Activated T-helper 2 cell treated with anti-CD3 and anti-CD28 coated beads, Interferon-gamma antibody, Interleukin-2, Interleukin-4, amounts not matched to agents 10 μg/mL and 5 μg/mL and 100 μg/mL, durations not matched to agents 14 hours and 24 hours and 36 hours (primary cell): ENCODE measurements at places on chromosomes 1 and 21. TPM values are rescaled to one million over a fixed set of nuclear protein-coding genes. Genes with fewer than 3 reads are reported as not detected.

Gene TOMM20
- total RNA-seq: 105 and 118 TPM in 2 replicates

Gene LDLRAD1
- not detected in 2 replicates for total RNA-seq

Gene ORC1
- total RNA-seq: 36.2 and 38.9 TPM in 2 replicates

Gene HES3
- total RNA-seq: not detected in 2 replicates

DNA sequence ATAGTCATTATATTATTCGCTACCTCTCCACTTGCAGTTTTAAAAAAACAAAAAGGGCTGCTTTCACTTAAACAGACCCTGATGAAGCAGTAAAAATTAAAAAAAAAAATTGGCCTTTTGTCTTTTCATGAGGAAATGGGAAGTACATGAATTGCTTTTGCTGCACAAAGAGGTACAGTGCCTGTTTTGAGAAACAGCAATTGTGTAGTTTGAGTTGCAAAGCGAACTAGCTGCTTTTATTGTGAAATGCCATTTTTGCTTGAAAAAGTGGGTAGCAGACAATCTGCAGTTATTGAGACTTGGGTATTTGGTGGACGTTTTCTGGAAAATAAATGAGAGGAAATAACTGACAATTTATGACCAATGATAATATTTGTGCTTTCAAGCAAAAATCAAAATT lies 7.0 kb downstream of the DIP2A start:
- no peak for DNase-seq

DNA sequence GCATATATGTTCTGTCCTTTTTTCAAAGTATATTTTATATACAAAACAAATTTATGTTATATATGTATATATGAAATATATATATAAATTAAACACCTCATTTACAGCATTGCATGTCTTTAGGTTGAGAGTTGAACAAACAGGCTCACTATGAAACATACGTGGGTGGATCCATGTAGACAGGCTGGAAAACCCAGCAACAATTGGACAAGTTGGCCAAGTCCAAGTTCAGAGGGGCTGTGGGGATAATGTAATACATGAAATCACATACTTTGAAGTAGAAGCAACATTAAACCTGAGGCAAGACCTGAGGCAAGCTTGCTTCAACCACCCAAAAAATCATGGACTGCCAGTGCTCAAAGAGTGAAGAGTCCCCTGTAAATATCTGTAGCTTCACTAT lies 39.7 kb downstream of the KCNJ6 start:
- DNase-seq: no peak

DNA sequence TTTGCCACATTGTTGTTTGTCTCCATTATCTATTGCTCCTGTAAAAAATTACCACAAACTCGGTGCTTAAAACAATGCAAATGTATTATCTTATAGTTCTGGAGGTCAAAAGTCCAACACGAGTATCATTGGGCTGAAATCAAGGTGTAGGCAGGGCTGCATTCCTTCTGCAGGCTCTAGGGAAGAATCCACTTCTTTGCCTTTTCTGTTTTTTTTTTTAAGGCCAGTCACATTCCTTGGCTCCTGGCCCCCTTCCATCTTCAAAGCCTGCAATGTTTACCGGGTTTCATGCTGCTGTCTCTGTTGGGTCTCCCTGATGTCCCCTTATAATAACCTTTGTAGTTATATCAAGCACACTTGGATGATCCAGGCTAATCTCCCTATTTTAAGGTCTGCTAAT lies 212.7 kb downstream of the PTBP2 start:
- DNase-seq: no peak

DNA sequence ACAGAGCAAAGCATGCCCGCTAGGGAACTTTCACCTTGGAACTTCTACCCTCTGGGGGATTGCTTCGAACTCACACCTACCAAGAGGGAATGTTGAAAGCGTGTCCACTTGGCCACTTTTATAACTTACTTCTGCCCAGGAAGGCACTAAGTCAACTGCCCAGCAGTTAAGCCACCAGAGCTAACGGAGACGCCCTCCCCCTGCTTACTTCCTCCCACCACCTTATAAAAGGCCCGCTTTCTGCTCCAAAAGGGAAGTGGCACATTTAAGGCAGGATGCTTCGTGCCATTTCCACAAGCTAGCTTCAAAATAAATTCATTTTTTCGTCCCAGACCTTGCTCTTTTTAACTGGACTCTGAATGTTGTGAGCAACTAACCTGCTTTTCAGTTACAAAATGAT lies 3.2 kb upstream of the AK2 start:
- no peak for DNase-seq

DNA sequence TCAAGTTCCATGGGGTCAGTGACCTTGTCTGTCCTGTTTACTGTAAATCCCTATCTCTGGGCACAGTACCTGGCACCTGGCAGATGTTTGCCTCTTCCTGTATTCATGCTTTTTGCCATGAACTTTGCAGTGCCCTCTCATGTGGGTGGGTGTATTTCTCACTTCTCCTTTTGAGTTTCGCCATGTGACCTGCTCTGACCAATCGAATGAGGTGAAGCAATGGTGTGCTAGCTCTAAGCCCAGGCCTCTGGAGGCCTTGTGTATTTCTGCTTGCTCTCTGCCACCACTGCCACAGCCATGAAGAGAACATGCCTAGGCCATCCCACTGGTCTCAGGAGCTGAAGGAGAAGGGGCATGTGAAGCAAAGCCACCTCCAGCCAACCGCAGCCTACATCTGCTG lies 185.5 kb upstream of the ZC3H12A start:
- no peak for DNase-seq

DNA sequence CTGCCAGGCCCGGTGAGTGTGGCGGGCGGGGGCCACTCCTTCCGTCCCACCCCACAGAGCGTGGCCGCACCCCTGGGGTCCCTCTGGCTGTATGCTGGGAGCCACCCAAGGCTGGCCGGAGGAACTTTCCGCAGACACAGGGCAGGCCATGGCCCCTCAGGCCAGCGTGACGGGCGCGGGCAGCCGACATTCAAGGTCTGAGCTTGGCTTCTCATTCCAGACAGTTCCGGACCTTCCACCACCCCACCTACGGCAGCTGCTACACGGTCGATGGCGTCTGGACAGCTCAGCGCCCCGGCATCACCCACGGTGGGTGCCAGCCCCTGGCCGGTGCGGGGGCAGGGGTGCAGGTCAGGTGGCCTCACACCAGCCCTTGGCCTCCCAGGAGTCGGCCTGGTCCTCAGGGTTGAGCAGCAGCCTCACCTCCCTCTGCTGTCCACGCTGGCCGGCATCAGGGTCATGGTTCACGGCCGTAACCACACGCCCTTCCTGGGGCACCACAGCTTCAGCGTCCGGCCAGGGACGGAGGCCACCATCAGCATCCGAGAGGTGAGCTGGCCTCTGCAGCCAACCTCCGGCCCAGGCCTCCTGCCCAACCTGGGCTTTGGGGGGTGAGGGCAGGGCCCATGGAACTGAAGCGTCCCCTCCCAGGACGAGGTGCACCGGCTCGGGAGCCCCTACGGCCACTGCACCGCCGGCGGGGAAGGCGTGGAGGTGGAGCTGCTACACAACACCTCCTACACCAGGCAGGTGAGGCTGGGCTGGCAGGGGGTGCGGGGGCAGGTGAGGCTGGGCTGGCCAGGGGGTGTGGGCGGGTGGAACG lies 7.3 kb downstream of the SCNN1D start:
- no peak for DNase-seq

GRCh38 chr1:218620956-218621355 lies 275.8 kb downstream of the TGFB2 start:
- no peak for DNase-seq

DNA sequence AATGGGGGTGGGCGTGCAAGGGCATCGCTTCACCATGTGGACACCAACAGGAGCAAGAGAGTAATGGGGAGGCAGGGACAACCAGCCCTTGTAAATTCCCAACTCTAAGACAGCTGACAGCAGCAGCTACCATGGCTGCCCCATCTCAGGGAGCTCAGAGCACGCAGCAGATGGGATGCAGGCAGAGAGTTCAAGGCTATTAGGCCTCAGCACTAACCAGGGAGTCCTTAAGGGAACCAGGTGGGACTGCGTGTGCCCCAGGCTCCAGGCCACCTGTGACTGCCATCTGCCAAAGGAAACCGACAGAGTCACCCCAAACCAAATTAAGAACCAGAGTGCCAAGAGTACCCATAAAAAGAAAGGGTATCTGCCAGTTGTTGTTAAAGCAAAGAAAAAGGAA lies 33.7 kb upstream of the PRDM2 start:
- no peak for DNase-seq

DNA sequence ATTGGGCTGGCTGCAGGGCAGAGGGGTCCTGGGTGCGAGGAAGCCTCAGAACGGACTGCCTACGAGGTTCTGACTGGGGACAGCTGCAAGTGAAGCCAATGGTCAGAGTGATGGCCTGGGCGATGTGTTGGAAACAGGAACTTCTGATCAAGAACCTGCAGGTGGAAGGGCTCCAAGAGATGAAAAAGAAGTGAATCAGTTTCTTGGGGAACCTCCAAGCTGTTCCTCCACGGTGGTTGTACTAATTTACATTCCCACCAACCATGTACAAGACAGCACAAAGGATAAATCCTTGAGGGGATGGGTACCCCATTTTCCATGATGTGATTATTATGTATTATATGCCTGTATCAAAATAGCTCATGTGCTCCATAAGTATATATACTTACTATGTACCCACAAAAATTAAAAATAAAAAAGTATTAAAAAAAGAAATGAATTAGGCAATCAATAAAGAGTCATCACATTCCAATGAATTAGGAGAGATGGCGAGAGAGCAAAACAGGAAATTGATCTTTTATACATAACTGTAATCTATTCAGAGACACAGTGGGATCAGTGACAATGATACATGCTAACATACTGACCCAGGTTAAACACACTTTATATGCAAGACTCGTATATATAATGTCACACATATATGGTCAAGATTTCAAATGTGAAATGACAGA lies 58.1 kb downstream of the PTPN14 start:
- DNase-seq: no peak
